Neural progenitor cell (in vitro differentiated cells): ENCODE measurements at places on chromosomes 4 and X. TPM values are rescaled to one million over a fixed set of nuclear protein-coding genes. Genes with fewer than 3 reads are reported as not detected.

PPEF1 gene
- 0.26 and 0.34 TPM in 2 replicates for total RNA-seq

FGF16 gene
- total RNA-seq: not detected in 2 replicates

- H3K36me3 ChIP-seq: no peaks in the 10 kb centered on the region
- peaks cover 2% of the 10 kb centered on the region for H3K4me1 ChIP-seq
- no peak overlapping the region for H3K4me3 ChIP-seq
These were observed 273.7 kb downstream of the ARHGAP24 start for GRCh38 chr4:85748654-85749053.

- peaks cover 7% of the 10 kb centered on the region for H3K4me1 ChIP-seq
- no peaks in the 10 kb centered on the region for H3K27me3 ChIP-seq
- no peak overlapping the region for H3K4me3 ChIP-seq
- no peaks in the 10 kb centered on the region for H3K36me3 ChIP-seq
- DNase-seq: no peak
These were observed 241.5 kb downstream of the SHOX start for GRCh38 chrX:872090-872489.

- H3K27ac ChIP-seq: no peak overlapping the region
- H3K36me3 ChIP-seq: no peaks in the 10 kb centered on the region
- no peak overlapping the region for H3K4me3 ChIP-seq
These were observed 206.8 kb downstream of the SMARCA1 start for GRCh38 chrX:129316461-129316860.

DNA sequence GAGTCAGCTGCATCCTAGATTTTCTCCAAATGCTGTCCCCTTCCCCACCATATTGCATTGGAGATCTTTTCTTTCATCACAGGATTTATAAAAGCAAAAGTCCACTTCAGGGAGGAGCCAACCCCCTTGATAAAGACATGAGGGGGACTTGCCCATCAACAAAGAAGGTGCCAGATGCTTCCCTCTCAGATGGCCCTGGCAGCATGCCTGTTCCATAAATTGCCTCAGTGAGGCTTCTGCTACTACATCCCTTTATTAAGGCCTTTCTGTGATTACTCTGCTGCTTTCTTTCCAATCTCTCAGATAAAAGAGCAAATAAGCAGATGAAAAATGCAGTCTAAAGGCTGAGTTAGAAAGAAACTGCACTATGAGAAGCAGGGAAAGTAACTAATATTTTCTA, 511.6 kb downstream of the PACRGL start:
- no peak overlapping the region for H3K27ac ChIP-seq
- H3K4me1 ChIP-seq: no peaks in the 10 kb centered on the region
- H3K4me3 ChIP-seq: no peak overlapping the region
- no peaks in the 10 kb centered on the region for H3K36me3 ChIP-seq

DNA sequence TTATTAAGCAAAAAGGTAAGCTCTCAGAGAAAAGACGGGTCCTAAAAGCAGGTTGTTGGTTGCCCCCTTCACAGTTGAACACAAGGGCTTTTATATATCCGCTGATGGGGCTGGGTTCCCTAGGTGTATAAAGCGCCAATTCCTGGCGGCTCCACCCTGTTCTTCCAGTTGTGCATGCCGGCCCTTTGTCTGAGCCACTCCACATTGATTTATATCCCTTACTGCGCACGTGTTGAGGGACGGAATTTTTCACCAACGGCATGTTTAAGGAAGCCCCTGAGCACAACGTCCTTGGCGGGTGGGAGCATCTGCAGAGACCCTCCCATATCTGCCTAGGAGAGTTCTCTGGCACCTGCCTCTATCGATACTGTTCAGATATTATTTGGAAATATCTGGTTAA, 135.7 kb downstream of the DTHD1 start:
- H3K4me1 ChIP-seq: peaks cover 3% of the 10 kb centered on the region
- H3K4me3 ChIP-seq: no peak overlapping the region
- H3K27ac ChIP-seq: no peak overlapping the region
- DNase-seq: no peak
- no peaks in the 10 kb centered on the region for H3K27me3 ChIP-seq
